ENCODE measurements at places on chromosomes 6 and 20.

DNA sequence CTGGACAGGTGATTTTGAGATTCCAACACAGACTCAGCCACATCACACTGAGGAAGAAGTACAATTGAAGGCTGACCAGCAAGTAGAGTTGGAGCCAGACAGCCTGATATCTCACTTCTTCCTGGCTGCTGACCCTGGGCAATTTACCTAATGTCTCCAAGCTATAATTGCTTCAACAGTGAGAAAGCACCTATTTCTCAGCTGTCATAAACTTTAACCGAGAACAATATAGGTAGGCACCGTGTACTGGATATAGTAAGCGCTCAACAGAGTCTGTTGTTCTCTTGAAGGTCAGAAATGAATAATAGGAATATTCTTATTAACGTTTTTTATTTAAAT is 28.3 kb downstream of the STX7 start:
- no peak for DNase-seq

- no peak for DNase-seq
These were observed 148.6 kb upstream of the MLIP start for GRCh38 chr6:53962646-53963045.

- DNase-seq: no peak
These were observed 329.8 kb upstream of the SOX4 start for GRCh38 chr6:21263531-21264287.

DNA sequence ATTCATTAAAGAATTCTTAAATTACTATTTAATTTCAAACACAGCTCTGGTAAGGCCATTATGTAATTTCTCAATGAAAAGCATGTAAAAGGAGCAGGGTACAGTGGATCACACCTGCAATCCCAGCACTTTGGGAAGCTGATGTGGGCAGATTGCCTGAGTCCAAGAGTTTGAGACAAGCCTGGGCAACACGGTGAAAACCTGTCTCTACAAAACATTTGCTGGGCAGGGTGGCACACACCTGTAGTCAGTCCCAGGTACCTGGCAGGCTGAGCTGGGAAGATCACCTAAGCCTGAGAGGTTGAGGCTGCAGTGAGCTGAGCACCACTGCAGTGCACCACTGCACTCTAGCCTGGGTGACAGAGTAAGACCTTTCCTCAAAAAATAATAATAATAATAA is 37.4 kb downstream of the MDN1 start:
- DNase-seq: no peak

DNA sequence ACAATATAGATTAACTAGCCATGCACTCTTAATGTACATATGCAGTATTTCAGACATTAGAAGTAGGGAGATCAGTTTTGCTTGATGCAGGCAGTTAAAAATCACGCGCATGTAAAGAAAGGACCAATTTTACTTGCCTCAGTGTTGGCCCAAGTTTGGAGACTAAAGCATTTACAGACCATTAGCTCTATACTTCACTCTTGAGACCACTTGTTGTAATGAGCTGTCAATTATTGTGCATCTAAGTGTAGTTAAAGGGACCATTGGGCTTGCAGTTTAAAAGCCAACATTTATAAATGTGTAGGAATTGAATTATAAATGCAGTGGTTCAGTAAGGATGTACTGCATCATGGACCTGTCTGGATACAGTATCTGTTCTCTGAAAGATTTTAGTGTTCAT is 53.7 kb downstream of the PLCB4 start:
- DNase-seq: no peak

Data from activated T-helper 1 cell treated with anti-CD3 and anti-CD28 coated beads, Interleukin-2, amount 50 U/mL, for 16 hours (primary cell).